A172 (cell line): ENCODE measurements at places on chromosomes 12 and 14.

- DNase-seq: no peak
Measured at GRCh38 chr12:19088606-19089005, 40.9 kb upstream of the PLEKHA5 start.

DNA sequence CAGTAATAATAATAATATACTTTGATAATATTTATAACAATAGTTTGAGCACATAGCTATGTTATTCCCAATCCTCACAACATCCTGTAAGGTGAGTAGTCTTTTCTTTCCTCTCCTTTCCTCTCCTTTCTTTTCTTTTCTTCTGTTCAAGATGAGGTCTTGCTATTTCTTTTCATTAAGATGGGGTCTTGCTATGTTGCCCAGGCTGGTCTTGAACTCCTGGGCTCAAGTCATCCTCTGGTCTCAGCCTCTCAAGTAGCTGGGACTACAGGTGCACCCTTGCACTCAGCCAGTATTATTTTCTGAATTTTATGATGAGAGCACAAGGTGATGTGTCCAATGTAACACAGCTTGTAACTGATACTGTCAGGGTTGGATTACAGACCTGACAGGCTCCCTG lies 134.6 kb downstream of the OTOGL start:
- DNase-seq: no peak

DNA sequence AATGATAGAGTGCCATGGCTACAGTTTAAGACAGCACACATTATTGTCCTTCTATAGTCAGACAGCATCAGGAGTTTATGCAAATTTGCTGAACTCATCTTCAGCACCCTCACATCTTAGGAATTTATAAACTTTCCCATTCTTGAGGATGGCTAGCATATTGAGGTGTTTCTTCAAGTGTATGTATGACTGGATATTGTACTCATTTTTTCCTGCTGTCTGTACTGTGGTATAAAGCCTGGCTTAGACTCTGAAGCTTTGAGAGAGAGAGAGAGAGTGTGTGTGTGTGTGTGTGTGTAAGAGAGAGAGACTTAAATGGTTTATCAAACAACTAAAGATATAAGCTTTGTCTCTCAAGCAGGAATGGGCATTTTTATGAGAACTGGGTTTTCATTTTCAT lies 161.6 kb downstream of the PIK3C2G start:
- peak; percentile 9 for DNase-seq

DNA sequence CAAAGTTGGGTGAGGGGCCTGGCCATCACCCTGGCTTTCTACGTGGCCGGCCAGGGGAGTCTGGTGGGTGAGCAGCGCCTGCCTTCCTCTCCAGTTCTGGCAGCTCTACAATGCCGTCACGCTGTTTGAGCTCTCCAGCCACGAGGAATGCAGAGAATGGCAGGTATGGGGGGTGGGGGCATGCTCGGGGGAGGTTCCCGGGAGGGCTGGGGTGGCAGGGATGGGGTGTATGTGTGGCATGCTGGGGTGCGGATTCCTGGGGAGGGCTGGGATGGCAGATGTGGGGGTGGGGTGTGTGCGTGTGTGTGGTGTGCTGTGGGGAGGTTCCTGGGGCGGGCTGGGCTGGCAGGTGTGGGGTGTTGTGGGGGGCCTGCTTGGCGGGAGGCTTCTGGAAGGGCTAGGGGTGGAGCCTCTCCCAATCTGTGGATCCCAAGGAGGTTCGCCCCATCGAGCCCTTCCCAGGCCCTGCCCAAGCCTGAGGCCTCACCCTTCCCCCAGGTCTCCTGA lies 18.5 kb downstream of the RHOF start:
- no peak for DNase-seq

DNA sequence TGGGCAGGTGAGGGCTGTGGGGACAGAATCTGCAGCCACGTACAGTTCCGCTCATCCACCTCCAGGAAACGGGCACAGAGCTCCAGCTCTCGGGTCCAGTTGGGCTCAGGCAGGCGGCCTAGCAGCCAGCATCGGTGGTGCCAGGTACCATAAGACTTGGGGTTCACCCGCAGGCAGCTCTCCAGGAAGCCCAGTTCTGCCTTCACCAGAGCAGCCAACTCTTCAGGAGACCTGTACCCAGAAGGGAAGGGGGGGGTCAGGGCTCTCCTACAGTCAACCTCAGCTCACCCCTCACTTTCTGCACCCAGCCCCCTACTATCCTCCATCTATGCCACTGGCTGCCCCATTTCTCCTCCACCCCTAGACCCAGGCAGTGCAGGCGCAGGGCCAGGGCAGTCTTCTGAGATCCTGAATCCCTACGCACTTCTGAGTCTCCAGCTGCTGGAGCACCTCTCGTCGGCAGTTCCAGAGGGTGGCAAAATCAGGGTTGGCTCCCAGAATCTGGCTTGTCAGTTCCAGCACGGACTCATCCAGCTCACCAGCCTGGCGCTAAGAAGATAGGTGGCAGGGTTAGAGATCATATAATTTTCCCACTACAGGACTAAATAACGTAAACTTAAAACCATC lies 1.4 kb downstream of the RABGGTA start:
- DNase-seq: no peak

GRCh38 chr14:31307618-31308017 lies 100.0 kb upstream of the HECTD1 start:
- DNase-seq: no peak

GRCh38 chr14:50060871-50061663 lies 55.3 kb downstream of the VCPKMT start:
- DNase-seq: peak; percentile 74

GRCh38 chr12:116975779-116976393 lies 65.1 kb downstream of the FBXW8 start:
- DNase-seq: no peak

- no peak for DNase-seq
Measured at GRCh38 chr12:88575361-88575970, 4.8 kb downstream of the KITLG start.

DNA sequence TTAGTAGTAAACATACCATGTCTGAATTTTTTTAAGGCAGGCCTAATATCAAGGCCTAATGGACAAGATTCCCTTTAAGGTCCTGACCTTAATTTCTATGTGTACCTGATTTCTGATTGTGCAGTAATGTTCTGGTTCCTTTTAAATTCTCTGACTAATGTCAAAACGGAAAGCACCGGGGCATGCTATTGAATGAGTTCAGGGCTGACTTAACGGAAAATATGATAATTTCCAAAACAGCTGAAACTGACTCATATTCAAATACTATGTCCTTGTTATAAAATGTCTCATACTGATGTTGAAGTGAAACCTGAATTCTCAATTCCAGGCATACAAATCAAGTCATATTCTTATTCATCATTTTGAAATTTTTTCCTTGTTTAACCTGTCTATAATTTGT lies 6.7 kb downstream of the TAS2R43 start:
- no peak for DNase-seq

DNA sequence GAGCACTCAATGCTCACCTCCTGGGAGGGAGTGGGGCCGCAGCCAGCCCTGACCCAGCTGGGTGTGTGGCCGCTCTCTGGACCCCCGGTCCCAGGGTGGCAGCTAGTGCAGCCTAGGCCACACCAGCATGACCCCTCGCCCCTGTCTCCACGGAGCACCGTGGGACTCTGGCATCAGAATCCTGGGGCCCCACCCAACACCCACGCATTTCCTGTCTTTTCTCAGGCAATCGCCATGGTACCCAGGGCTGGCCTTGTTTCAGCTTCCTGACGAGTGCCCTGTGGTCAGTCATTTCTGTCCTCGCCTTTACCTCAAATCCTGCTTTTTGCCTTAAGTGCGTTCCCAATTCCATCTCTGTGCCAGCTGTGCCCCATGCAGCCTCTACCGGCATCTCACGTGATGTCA lies 15.9 kb downstream of the PACS2 start:
- DNase-seq: peak; percentile 50

DNA sequence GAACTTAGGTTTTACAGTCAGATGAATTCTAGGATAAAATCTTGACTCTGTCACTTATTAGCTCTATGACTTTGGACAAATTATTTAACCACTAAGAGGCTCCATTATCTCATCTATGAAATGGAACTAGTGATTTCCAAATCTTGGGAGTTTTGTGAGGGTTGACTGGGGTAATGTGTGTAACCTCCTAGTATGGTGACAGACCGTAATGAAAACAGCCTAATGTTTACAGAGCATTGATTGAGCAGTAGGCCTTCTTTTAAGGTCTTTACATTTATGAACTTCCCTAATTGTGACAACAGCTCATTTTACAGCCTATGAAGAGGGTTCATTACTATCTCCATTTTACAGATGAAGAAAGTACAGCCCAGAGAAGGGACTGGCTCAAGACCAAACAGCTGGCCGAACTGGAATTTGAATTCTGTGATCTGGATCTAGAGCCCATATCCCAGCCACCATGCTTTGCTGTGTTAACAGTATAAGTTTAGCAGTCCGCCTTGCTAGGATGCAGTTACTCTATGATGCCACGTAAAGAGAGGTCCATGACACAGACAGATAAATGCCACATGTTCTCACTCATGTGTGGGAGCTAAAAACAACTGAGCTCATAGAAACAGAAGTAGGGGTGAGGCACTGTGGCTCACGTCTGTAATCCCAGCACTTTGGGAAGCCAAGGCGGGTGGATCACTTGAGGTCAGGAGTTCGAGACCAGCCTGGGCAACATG lies 9.1 kb upstream of the FBXL14 start:
- no peak for DNase-seq

- DNase-seq: no peak
Measured at GRCh38 chr12:89494411-89495231, 30.0 kb downstream of the GALNT4 start.

- DNase-seq: no peak
Measured at GRCh38 chr14:41521891-41522290, 84.8 kb upstream of the LRFN5 start.

- peak; percentile 42 for DNase-seq
Measured at GRCh38 chr12:106629797-106630659, 47.2 kb downstream of the RFX4 start.

DNA sequence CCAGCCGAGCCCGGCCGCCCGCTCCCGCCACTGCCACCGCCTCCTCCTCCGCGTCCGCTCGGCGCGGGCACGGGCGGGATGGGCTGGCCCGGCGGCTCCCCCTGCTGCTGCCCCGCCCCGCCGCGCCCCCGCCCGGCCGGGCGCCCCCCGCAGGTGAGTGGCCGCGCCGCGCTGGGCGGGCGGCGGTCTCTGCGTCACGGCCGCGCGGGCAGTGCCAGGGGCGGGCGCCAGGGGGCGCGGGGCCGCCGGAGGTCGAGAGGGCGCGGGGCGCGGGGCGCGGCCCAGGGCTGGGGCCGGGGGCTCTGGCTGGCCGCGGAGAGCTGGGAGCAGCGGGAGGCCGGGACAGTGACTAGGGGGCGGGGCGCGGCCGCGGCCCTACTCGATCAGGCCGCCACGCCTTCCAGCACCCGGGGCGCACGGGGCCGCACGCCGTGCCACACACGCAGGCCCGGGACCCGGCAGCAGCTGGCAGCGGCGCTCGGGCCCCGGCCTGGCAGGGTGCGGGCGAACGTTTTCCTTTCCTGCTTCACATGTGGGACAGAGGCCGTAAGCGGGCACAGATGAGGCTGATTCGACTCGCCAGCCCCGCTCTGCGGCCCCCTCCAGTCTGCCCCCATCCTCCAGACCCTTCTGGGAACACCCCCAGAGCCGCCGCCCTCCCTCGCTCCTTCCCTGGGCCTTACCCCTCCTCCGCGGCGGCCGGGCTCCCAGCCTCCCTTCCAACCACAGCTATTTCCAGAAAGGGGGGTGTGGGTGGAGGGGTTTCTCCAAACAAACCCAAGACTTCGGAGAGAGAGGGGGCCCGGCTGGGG lies 2.4 kb upstream of the TNS2 start:
- peak; percentile 40 for DNase-seq

GRCh38 chr12:125652681-125653080 lies 587.4 kb downstream of the AACS start:
- DNase-seq: no peak

DNA sequence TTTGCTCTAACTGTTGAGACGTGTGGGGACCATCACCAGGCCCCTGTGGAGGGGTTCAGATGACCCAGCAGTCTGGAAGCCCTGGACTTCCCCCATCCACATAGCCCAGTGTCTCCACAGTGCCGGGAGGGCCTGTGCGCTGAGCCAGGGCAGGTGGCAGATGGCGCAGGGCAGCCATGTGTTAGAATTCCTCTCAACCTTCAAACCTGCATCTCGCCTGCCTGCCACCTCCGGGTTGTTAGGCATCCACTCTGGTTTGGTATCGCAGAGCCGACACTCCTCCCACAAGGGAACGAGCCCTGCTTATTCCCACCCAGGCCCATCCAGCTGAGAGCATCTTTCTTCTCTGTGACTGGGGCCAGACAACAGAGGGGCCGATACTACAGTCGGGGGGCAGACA lies 84.5 kb downstream of the ADGRD1 start:
- no peak for DNase-seq

- no peak for DNase-seq
Measured at GRCh38 chr14:69483765-69484443, 624 bp upstream of the PLEKHD1 start.

- no peak for DNase-seq
Measured at GRCh38 chr12:81872400-81872799, 113.2 kb upstream of the PPFIA2 start.

DNA sequence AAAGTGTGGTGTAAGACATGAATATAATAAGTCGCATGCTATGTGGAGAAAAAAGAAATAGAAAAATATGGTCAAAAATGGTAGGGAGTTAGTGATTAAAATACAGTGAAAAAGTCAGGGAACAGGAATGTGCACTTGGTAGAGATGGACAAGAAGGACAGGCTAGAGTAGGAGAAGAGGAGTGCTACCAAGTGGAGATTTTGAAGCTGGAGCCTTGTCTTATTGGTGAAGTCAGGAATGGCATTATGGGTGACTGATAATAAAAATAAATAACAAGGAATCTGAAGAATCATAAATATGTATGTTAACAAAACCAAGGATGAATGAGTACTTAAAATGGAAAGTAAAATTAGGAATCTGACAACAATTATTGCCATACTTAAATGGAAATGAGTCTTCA lies 204.8 kb downstream of the PRKD1 start:
- DNase-seq: no peak

- peak; percentile 30 for DNase-seq
Measured at GRCh38 chr12:2794736-2795289, at the start of gene FKBP4. Gene FKBP4 (plus strand): TSS chr12:2794970. CDS start chr12:2795140, 170 bp downstream.

DNA sequence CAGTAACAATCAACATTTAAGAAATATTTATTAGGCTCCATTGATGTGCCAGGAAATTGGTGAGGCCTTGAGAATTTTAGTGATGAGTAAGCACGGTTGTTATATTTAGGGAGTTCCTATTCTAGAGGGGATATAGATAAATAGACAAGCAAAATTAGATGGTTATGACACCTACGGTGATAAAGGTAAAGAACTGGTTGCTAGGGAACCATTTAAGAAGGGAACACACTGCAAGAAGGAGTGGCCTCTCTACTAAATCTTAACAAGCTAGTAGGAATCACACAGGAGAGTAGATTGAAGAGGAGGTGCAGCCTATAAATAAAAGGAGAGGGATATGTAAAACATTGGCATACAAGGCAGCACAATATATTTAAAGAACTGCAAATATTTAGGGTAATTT lies 155.2 kb downstream of the LRIG3 start:
- DNase-seq: no peak
